ENCODE measurements at places on chromosomes 6 and 20.

DNA sequence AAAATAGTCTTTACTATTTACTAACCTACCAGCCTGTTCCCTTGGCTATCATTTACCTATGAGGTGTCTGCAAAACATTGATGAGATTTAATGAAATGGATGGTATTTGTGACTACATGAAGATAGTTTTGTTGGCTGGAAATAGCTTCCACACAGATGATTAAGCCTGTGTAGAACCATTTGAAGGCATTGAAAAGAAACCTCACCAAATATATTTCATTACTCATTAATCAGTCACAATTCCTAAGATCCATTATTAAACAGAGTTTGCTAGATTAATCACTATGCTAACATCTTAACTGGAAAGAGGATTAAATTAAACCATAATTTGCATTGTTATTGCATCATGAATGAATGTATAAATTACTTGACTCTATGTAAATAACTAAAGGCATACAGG, 560.3 kb downstream of the BMP2 start:
- no peak for DNase-seq

DNA sequence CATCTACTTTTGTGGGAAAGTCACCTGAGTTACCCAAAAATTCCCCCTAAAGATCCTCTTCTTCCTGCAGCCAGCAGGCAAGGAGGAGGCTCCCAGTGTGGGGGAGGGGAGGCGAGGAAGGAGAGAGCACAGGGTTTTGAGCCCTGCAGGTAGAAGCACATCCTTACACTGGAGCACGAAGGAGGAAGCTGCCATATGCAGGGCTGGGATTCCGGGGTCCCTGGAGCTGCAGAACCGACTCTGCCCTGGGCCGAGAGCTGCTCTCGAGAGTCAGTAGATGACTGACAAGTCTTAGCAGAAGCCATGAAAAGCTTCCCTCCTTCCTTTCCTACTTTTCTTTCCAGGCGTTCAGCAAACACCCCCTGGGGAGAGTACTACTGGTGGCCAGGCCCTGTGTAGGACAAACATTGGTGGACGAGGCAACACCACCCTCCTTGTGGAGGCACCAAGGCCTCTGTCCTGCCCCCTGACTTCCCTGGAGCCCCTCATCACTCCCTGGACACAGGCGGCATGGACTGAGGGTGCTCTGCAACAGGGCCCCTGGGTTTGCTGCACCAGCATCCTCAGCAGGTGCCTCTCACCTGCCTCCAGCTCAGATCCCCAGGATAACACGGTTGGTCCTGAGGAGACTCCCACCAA, 211.7 kb upstream of the CST7 start:
- DNase-seq: no peak

GRCh38 chr6:57163956-57164355, 8.2 kb upstream of the BAG2 start:
- no peak for DNase-seq

GRCh38 chr6:106773996-106774629, 144.7 kb downstream of the QRSL1 start:
- DNase-seq: no peak

DNA sequence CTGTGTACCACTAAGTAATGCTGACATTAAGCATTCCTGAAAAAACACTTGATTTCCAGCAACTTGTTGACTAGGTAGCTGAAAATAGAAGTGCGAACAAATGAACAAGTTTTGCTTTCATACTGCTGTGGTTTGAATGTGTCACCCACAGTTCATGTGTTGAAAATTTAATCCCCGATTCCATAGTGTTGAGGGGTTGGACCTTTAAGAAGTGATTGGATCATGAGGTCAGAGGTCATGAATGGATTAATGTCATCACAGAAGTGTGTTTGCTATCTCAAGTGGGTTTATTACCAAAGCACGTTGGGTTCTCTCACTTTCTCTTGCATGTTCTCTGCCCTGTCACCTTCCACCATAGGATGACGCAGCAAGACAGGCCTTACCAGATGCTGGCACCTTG, 568.5 kb downstream of the UTRN start:
- DNase-seq: no peak

DNA sequence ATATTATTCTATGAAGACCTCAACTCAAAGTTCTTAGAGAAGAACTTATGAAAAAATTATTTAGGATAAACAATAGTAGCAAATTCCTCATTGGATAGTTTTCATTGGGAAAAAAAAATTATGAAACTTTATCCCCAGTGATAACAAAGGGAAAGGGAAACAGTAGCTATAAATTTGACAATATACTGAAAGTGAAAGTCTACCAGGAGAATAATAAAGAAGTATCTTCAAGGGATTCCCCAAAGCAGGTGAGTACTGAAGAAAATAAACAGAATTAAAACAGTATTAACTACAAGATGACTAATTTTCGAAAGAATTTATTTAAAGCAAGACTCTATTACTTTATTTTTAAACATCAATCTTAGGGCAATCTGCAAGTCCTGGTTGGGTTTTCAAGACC, 56.4 kb downstream of the REPS1 start:
- DNase-seq: no peak

- DNase-seq: no peak
Observed at GRCh38 chr20:11057624-11058023, 383.8 kb upstream of the JAG1 start.

DNA sequence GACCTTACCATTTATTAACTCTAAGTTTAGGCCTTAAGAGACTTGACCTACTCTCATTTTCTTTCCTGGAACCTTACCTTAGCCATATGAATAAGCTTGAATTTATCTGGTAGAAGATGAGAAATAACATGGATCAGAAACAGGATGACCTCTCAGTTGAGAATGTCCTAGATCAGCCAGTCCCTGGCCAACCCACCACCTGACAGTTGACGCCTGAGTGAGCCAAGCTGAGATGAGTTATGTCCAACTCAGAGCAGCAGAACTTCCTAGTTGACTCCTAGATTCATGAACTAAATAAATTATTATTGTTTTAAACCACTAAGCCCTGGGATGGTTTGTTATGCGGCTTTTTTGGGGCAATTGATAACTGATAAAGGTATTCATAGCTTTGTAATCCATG, 233.0 kb upstream of the RAB32 start:
- no peak for DNase-seq

DNA sequence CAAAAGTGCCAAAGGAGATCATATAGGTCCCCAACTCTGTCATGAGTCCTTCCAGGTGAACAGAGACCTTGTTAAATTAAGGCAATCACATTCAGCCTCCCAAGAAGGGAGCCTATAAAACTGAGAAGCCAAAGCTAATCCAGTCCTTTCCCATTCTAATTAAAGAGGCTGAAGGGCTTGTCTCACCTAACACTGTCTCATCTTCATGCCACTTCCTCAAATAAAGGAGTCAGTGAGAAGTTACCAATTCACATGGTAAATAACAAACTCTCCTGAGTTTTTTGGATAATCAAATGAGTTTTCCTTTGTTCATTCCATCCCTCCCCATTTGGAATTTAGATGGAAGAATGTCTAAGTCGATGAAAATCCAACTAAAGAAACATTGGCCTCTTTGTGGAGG, 242.8 kb downstream of the UST start:
- DNase-seq: no peak

DNA sequence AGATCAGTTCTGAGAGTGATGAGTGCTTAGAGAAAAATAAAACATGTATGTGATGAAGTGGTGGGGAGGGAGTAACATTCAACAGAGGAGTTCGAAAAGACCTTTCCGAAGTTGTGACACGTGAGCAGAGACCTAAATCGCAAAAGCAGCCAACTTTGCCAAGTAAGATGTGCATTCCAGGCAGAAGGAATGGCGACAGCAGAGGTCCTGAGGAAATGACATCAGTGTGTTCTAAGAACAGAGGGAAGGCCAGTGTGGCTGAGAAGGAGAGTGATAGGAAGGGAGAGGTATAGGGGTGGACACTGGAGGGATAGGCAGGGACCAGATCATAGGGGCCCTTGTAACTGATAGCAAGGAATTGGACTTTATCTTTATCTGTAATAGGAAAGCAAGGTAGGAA, 51.3 kb downstream of the ADAT2 start:
- DNase-seq: no peak

DNA sequence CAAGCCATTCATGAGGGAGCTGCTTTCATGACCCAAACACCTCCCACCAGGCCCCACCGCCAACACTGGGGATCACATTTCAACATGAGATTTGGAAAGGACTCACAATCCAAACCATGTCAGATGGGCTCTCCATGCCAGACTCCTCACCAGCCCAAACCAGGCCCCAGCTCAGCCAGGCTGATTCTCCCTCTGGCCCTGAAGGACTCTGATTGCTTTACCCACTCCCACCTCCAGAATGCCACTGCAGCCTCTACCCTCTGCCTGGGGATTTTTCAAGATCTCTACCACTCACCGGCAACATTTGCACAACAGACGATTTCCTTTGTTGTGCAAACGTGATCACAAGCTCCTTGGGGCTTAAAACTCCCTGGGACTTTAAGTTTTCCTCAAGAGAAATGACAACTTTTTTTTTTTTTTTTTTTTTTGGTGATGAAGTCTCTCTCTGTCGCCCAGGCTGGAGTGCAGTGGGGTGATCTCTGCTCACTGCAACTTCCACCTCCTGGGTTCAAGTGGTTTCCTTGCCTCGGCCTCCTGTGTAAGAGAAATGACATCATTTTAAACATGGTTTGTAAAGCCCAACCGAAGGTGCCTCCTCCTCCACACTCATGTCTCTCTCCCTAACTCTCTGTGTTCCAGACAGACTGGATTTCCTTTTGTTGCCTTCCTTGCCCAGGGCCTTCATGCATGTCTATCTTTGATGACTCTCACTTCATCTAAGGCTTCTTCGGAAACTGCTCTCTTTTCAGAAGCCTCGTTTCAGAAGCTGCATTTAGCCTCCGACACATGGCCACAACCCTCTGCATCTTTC, 147.0 kb downstream of the CDH26 start:
- DNase-seq: no peak

DNA sequence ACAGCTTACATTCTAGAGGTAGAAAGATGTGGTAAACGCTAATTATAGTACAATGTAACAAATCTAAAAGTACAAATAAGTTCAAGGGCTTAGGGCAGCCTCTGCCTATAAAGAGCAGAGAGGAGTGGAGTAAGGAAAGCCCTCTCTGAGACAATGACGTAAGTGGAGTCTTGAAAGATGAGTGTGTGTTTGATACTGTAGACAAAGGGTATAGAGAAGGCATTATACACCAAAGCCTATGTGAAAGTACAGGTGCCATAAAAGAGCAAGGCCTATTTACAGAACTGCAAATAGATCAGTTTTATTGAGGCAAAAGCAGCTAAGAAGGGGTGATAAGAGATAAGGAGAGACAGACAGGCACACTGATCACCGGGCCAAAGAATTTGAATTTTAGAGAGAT, 10.9 kb downstream of the GOPC start:
- no peak for DNase-seq

DNA sequence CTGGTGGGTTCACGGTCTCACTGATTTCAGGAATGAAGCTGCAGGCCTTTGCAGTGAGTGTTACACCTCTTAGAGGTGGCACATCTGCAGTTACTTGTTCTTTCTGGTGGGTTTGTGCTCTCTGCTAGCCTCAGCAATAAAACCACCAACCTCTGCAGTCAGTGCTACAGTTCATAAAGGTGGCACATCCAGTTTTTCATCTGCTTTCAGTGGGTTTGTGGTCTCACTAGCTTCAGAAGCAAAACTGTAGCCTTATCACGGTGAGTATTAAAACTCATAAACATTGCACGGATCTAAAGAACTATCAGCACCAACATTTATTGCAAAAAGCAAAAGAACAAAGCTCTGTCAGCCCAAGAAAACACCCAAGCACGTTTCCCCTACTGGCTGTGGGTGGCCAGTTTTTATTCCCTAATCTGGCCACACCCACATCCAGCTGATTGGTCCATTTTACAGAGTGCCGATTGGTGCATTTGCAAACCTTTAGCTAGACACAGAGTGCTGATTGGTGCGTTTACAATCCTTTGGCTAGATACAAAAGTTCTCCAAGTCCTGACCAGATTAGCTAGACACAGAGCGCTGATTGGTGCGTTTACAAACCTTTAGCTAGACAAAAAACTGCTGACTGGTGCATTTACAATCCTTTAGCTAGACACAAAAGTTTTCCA, 3.4 kb upstream of the TMEM14C start:
- DNase-seq: no peak

GRCh38 chr6:20740088-20740487, 205.8 kb downstream of the CDKAL1 start:
- no peak for DNase-seq

- no peak for DNase-seq
Observed at GRCh38 chr6:130369831-130370230, 4.0 kb downstream of the TMEM200A start.

- DNase-seq: no peak
Observed at GRCh38 chr20:60986506-60987156, 265.4 kb upstream of the CDH4 start.

DNA sequence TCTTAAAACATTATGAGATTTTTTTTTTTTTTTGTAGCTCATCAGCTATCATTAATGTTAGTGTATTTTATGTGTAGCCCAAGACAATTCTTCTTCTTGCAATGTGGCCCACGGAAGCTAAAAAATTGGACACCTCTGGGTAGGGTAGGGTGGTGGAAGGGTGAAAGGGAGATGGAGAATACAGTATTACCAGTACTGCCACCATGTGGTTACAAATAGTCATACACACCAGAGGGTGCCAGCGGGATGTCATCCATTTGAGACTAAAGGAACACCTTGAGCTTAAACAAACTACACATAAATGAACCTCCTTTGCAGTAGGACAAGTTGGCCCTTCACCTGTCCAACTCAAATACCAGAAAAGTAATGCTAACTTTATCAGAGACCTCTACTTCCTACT, 601.9 kb downstream of the HTR1B start:
- no peak for DNase-seq

- DNase-seq: no peak
Observed at GRCh38 chr20:37131486-37131885, 35.7 kb upstream of the RBL1 start.

DNA sequence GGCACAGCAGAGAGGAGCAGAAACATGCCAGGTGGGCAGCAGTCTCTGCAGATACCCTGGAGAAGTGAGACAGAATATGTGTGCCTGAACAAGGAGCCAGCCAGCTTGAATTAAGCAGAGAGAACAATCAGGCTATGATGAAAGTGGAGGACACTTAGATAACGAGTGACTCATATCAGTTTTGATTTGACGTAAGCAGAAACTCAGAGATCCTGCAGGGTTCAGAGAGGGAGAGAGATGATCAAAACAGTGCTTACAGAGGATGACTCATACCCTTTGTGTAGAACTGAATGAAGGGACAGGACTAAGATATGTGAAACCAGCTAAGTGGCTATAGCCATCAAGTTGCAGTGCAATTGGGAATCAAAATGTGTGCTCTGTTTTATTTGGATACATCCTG, 300.7 kb downstream of the TENT5A start:
- DNase-seq: no peak

DNA sequence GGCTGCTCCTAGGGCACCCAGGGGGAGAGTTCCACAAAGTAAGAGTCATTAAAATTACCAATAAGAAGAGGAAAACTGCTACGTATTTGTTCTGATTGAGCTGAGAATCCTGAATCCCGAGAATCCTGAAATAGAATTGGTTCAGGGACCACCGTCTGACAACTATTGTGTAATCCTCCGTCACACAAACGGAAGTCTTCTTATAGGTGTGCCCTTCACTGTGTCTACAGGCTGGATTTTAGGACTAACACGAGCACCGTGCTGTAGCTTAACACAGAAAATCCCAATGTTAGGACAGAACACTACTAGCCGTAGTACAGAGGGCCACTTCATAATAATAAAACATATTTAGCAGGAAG, 50.6 kb upstream of the RNF182 start:
- DNase-seq: no peak

- no peak for DNase-seq
Observed at GRCh38 chr20:38202982-38203293, 37.9 kb upstream of the TGM2 start.

Data from effector CD4-positive, alpha-beta T cell (primary cell).